ENCODE measurements at places on chromosomes 2 and 18.

DNA sequence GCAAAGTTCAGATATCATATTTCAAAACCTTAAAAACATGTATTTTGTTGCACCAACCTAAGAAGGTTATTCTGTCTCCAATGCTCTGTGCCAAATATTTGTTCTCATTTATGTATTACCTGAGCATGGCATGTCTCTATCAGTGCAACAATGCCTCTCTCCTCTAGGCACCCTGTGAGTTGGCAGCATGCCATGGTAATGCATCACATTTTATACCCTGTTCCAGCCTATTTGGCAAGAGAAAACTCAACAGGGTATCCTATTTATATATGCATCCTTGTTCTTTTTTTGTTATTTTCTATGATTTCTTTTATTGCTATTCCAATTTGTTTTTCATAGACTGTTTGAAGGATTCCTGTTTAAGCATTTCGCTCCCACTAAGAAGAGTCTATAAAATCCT, 126.3 kb upstream of the NRXN1 start:
- no peak for DNase-seq

DNA sequence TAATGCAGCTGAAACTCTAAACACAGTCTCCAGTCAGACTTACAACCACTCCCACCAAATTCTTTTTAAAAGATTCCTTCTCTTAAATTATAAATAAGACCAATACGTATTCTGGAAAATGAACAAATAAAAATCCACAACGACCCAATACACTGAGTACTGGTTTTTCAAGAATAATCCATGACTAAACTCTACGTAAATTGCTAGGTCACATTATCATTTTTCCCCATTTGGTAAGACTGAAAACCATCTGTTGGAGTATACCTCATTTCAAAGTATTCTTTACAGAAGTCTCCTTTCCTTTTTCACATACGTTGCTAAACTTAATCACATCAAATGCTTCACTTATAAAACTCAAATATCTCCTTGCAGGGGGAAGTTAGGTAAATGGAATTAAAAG, 6.0 kb downstream of the ZNF516 start:
- no peak for DNase-seq

DNA sequence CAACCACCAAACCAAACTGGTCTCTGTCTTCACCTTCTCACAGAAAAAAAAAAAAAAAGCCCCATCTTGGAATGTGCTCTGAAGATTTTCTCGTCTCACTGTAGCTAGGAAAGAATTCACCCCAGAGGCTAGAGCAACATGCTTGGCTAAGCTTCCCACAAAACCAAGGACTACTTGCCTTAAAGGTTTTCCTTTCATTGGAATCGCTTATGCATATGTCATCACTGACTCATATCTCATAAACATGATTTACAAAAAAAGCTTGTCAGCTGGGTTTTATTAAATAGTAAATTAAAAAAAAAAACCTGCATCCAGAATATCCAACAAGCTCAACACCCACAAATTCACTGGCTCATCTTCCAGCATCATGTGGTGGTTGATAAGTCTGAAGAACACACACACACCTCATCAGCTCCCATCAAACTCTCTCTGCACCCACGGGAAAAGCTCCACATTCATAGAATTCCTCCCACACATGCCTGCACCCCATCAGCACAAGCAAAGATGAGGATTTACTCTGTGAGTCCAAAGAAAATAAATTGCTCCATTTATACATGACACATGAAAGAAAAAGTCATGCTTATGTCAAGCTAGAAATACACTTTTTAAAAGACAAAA, 182.0 kb upstream of the TRIB2 start:
- no peak for DNase-seq

DNA sequence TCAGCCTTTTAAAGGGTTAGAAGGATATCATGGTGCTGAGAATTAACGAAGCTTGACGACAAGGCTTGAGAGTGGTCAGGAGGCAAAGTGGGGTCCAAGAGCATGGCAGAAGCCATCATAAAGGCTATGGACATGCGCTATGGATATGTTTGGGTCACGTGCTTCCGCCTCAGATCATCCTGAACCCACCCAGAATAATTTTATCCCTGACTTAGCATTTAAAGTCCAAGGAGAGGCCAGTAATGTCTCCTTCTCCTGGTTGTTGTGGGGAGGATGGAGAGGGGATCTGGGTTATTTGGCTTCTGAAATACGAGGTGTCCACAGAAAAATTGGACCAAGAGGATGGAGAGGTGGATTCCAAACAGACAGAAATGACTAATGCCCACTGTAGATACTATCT, 38.8 kb upstream of the RBMS1 start:
- DNase-seq = no peak

DNA sequence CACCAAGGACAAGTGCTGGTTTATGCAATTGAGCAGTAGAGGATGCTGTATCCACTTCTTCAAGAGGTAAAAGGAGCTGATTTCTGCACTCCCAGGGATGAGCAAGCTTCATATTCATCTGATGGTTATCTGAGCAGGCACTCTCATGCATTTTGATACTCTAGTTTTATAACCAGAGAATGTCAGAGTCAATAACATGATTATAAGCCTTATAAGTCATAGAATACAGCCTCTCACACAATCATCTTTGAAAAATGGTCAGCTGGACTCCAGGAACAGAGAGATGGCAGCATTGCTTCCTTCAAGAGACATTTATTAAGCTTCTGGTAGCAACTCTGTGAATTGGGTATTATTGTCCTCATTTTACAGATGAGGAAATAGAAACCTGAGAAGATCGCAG, 167.1 kb downstream of the SLC8A1 start:
- no peak for DNase-seq

GRCh38 chr18:3664563-3665178, 214.7 kb downstream of the TGIF1 start:
- DNase-seq = no peak

DNA sequence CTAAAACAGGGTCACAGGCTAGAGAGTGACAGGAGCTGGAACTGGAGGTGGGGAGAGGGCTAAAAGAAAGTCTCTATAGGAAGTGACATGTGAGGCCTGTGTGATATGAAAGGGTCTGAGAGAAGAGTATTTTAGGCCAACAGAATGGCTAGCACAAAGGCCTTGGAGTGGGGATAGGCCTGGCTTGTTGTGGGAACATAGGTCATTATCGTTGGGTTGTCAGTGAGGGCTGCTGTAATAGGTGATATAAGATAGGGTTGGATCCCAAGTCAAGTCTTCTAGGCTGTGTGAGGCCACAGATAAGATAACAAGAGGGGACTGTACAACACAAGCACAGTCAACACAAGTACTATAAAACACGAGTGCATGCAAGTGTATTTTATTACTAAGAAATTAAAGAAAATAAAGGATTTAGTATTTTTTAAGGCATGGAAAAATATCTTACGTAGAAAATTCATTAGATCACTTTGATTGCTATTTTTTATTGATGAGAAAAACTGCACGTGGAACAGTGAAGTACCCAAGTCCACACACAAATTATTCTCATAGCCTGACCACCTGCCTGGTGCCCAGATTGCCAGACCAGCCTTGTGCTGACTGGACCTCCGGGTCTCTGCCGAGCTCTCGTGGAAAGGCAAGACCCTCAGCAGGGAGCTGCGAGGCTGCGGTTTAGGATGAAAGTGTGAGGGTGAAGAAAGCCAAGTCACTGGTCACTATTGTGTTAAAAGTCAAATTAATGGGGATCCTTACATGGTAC, 14.1 kb downstream of the LTBP1 start:
- no peak for DNase-seq

DNA sequence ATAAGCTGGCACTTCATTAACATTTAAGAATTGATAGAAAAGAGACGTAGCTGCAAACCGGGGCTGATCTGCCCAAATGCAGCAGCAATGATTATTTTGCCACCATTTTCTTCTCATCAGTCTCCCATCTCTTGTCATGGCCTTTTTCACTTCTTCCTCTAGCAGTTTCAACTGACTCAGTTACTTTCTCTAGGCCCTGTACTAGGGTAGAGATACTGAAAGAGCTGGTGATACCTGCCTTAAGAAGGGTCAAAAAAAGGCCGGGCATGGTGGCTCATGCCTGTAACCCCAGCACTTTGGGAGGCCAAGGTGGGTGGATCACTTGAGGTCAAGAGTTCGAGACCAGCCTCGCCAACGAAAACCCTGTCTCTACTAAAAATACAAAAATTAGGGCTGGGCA, 127.4 kb downstream of the LTBP1 start:
- DNase-seq = no peak

Data from suprapubic skin (tissue), 4 donors.